Endothelial cell (in vitro differentiated cells): ENCODE measurements at places on chromosomes 3 and 15. TPM values are rescaled to one million over a fixed set of nuclear protein-coding genes. Genes with fewer than 3 reads are reported as not detected.

The ADGRG7 gene
- not detected for total RNA-seq

The TJP1 gene
- total RNA-seq: 473 TPM

- no peak overlapping the region for H3K27ac ChIP-seq
- H3K4me1 ChIP-seq: peaks cover 56% of the 10 kb centered on the region
- H3K4me3 ChIP-seq: no peak overlapping the region
- no peak for DNase-seq
Measured at GRCh38 chr3:44930911-44931310, 45.1 kb downstream of the ZDHHC3 start.

DNA sequence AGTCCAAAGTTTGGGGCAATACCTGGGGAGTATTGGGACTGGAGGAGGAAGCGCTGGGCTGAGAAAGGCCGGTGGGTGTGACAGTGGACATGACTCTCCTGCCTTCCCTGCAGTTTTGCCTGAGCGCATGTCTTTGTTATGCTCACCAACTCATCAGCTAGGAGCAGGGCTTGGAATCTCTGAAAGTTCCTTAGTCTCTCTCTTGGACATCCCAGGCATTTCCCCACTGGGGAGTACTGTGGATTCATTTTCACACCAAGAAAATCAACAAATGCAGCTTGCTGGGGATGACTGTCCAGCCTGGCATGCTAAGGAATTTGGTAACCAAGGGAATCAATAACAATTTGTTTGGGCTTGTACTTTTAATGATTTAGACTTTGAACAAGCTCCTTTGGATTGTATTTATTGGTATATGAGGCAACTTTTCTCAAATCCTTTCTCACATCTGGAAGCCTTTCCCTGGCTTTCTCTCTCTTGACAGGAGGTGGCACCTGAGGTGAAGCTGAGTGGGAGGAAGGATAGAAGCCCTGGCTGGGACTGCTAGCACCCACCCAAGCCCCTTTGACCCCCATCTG is 48.5 kb upstream of the CHST2 start:
- peaks cover 5% of the 10 kb centered on the region for H3K27me3 ChIP-seq
- no peaks in the 10 kb centered on the region for H3K4me1 ChIP-seq
- no peak for DNase-seq
- no peak overlapping the region for H3K27ac ChIP-seq
- no peak overlapping the region for H3K4me3 ChIP-seq

- H3K4me3 ChIP-seq: no peak overlapping the region
- DNase-seq: no peak
- H3K36me3 ChIP-seq: no peaks in the 10 kb centered on the region
- H3K27ac ChIP-seq: no peak overlapping the region
- H3K4me1 ChIP-seq: peaks cover 12% of the 10 kb centered on the region
- H3K27me3 ChIP-seq: no peaks in the 10 kb centered on the region
Measured at GRCh38 chr3:108035751-108036150, 55.1 kb downstream of the CD47 start.

DNA sequence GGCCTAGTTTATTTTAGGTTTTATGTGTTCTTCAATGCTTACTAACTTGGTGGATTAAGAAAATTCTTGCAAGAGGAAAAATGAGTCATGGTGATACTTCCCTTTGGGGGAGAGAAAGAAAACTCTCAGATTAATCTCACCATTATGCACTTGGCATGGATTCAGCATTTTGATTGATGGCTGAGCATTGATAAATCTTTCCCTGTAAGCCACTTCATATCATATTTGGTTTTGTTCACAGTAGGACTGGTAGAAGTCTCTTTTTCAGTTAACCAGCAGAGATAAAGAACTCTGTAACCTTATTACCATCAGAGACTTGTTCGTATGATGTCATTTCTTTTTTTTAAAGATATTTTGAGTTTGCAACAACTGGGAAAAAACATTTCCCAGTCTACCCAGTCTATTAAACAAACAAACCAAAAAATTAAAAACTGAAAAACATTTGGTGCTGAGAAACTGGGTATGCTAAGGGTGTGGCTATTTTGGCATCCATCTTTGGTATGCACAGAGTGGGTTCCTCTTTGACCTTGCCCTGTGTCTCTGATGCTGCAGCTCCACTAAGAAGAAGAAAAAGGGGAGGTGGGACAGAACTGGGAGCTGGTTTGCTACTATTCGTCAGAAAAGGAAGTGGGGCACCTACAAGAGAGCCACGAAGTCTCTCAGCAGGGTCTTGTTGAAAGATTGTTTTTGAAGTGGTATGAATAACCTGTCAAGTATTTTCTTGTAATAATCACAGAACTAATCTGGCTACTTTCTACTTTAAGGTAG is 17.2 kb downstream of the TMOD3 start:
- DNase-seq: no peak
- H3K4me3 ChIP-seq: no peak overlapping the region
- H3K4me1 ChIP-seq: peaks cover 33% of the 10 kb centered on the region
- H3K36me3 ChIP-seq: no peaks in the 10 kb centered on the region
- H3K27me3 ChIP-seq: peaks cover 2% of the 10 kb centered on the region
- peak overlapping the region; percentile 61 for H3K27ac ChIP-seq

- no peak for DNase-seq
- no peak overlapping the region for H3K4me3 ChIP-seq
- H3K4me1 ChIP-seq: no peaks in the 10 kb centered on the region
- H3K27ac ChIP-seq: no peak overlapping the region
Measured at GRCh38 chr3:71490692-71491091, 92.8 kb downstream of the FOXP1 start.

GRCh38 chr3:32420126-32421038 is 28.7 kb downstream of the CMTM7 start:
- no peak for DNase-seq
- H3K27ac ChIP-seq: peak overlapping the region; percentile 33
- peaks cover 7% of the 10 kb centered on the region for H3K27me3 ChIP-seq
- peak overlapping the region; percentile 37 for H3K4me3 ChIP-seq

GRCh38 chr15:95681836-95682544 is 648.5 kb upstream of the NR2F2 start:
- no peaks in the 10 kb centered on the region for H3K27me3 ChIP-seq
- H3K4me3 ChIP-seq: no peak overlapping the region
- no peaks in the 10 kb centered on the region for H3K4me1 ChIP-seq
- DNase-seq: no peak
- H3K27ac ChIP-seq: no peak overlapping the region

The C3orf38 gene
- total RNA-seq: 21.8 TPM

DNA sequence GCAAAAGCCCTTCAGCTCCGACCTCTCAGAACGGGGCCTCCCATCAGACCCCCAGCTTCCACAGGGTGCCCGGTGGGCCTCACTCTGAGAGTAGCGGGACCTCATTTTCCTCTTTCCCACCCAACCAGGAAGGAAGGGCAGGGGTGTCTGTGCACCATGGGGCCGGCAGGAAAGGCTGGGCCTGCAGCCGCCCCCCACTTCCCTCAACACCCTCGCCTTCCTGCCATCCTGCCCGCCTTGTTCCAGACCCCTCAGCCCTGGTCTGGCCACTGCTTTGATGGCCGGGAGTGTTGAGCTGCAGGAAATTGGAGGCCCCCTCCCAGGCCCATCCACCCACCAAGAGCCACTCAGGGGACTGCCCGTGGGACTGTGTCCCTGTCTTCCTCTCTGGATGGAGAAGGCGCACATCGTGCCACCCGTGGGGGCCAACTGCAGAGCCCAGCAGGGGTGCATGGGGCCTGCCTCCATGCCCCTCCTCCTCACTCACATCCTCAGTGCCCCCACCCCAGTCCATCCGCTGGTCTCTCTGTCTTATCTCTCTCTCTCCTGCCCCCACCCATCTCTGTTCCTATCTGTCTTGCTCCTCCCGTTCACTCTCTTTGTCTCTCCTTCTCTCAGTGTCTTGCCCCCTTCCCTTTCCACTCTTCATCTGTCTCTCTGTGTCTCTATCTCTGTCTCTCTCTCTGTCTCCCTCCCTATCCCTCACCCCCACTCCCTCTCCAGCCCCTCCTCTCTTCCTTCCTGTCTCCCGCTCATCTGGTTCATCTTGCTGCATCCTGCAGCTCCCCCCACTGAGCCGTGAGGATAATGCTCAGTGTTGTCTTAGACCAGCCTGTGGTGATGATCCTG is 1.8 kb upstream of the PLXND1 start:
- H3K4me1 ChIP-seq: peaks cover 66% of the 10 kb centered on the region
- peak overlapping the region; percentile 93 for H3K27ac ChIP-seq
- peak overlapping the region; percentile 43 for H3K4me3 ChIP-seq
- peaks cover 31% of the 10 kb centered on the region for H3K27me3 ChIP-seq
- peaks cover 18% of the 10 kb centered on the region for H3K36me3 ChIP-seq

- no peak for DNase-seq
- H3K4me1 ChIP-seq: no peaks in the 10 kb centered on the region
- no peak overlapping the region for H3K27ac ChIP-seq
- no peak overlapping the region for H3K4me3 ChIP-seq
- H3K36me3 ChIP-seq: no peaks in the 10 kb centered on the region
- H3K27me3 ChIP-seq: no peaks in the 10 kb centered on the region
Measured at GRCh38 chr15:86353213-86353612, 273.5 kb downstream of the AGBL1 start.

DNA sequence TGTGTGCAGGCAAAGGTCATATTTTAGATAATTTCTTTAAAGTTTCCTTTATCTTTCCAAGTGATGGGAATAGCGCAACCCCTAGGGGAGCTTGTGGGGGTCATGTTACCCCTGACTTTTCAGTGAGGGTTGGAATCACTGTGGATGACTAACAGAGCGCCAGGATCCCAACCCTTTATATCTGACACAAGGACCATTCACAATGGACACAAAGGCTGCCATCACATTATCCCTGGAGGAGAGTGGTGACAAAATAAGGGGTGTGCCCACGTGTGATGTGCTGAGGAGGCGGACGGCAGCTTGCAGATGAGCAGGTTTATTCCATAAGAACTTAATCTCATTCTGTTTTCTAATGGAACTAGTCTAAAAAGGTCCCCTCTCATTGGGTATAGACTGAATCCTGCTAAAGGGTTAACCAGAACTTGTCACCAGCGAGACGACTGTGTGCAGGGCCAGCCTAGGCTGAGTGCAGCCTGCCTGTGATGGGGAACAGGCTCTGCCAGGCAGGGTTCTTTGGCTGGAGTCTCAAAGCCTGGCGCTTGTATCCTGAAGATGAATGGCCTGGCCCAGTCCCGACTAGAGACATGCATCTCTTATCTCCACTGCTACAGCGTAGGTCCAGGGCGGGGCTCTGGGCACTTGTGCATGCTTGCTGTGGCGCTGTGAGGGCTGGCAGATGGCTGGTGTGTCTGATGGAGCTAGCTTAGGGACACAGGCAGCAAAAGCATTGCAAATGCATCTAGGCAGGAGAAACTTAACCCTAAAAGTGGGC is 50.2 kb downstream of the CHDH start:
- no peak for DNase-seq
- H3K27ac ChIP-seq: no peak overlapping the region
- no peaks in the 10 kb centered on the region for H3K4me1 ChIP-seq
- no peak overlapping the region for H3K4me3 ChIP-seq
- peaks cover 3% of the 10 kb centered on the region for H3K27me3 ChIP-seq
- peaks cover 38% of the 10 kb centered on the region for H3K36me3 ChIP-seq

DNA sequence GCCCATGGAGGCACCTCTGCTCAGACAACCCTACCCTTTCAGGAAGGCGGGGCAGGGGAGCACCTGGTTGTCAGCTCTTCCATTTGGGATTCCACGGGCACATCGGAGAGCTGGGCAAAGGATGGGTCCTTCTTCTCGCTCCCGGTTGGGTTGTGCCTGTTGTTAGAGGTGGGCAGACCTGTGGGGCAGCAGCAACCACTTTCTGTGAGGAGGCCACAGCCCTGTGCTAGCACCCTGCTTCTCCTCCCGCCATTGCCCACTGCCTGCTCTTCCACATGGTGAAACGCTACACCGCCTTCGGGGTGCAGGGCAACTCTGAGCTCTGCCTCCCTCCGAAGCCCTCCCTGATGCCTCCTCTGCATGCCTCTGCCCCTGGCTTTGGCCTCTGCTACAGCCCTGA is 7.0 kb upstream of the HHATL start:
- no peaks in the 10 kb centered on the region for H3K4me1 ChIP-seq
- H3K27me3 ChIP-seq: peaks cover 4% of the 10 kb centered on the region
- H3K36me3 ChIP-seq: no peaks in the 10 kb centered on the region

GRCh38 chr3:142706321-142707127 is 17.3 kb upstream of the TRPC1 start:
- DNase-seq: no peak
- H3K27ac ChIP-seq: no peak overlapping the region
- no peaks in the 10 kb centered on the region for H3K36me3 ChIP-seq
- no peaks in the 10 kb centered on the region for H3K27me3 ChIP-seq
- H3K4me3 ChIP-seq: no peak overlapping the region

DNA sequence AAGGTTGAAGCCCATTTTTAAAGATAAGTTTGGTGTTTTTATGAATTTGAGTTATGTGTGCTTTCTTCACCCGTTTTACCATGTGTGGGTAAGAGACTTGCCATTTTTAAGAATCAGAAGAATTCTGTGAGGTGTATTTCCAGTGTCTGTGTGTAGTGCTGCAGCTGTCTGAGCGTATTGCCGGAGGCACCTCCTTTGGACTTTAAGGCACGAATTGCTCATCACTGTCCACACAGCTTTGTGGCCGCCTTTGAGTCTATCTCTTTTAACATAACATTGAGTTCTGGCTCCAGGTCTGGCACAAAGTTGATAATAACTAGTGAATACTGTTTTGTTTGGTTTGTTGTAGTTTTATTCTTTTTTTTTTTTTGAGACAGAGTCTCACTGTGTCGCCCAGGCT is 25.8 kb downstream of the SCG5 start:
- H3K36me3 ChIP-seq: no peaks in the 10 kb centered on the region
- H3K27me3 ChIP-seq: peaks cover 4% of the 10 kb centered on the region
- H3K4me1 ChIP-seq: no peaks in the 10 kb centered on the region
- no peak for DNase-seq
- no peak overlapping the region for H3K27ac ChIP-seq

GRCh38 chr3:94978084-94978483 is 915.2 kb downstream of the NSUN3 start:
- peaks cover 2% of the 10 kb centered on the region for H3K27me3 ChIP-seq
- no peaks in the 10 kb centered on the region for H3K4me1 ChIP-seq
- no peaks in the 10 kb centered on the region for H3K36me3 ChIP-seq

- no peak overlapping the region for H3K4me3 ChIP-seq
- DNase-seq: no peak
- H3K4me1 ChIP-seq: peaks cover 6% of the 10 kb centered on the region
- H3K36me3 ChIP-seq: peaks cover 12% of the 10 kb centered on the region
Measured at GRCh38 chr15:49185473-49185872, 15.4 kb downstream of the GALK2 start.

- peaks cover 13% of the 10 kb centered on the region for H3K4me1 ChIP-seq
- H3K4me3 ChIP-seq: no peak overlapping the region
- H3K36me3 ChIP-seq: no peaks in the 10 kb centered on the region
- no peak overlapping the region for H3K27ac ChIP-seq
- no peaks in the 10 kb centered on the region for H3K27me3 ChIP-seq
Measured at GRCh38 chr15:51185213-51186159, 90.8 kb upstream of the TNFAIP8L3 start.

GRCh38 chr3:36871379-36872126 is 73.3 kb downstream of the TRANK1 start:
- no peak overlapping the region for H3K4me3 ChIP-seq
- no peaks in the 10 kb centered on the region for H3K27me3 ChIP-seq
- DNase-seq: no peak
- no peak overlapping the region for H3K27ac ChIP-seq

GRCh38 chr3:189622629-189623028 is 8.6 kb upstream of the TP63 start:
- H3K36me3 ChIP-seq: no peaks in the 10 kb centered on the region

- H3K27ac ChIP-seq: no peak overlapping the region
- no peaks in the 10 kb centered on the region for H3K27me3 ChIP-seq
- no peaks in the 10 kb centered on the region for H3K36me3 ChIP-seq
- peaks cover 3% of the 10 kb centered on the region for H3K4me1 ChIP-seq
Measured at GRCh38 chr3:140922634-140923033, 19.0 kb upstream of the SLC25A36 start.

The PLA2G4E gene
- total RNA-seq: not detected

The RHCG gene
- not detected for total RNA-seq
